Hindlimb muscle (tissue), 1 donor: ENCODE measurements at places on chromosomes 1 and 21.

GRCh38 chr1:97906567-97907241, 14.1 kb downstream of the DPYD start:
- DNase-seq: no peak

DNA sequence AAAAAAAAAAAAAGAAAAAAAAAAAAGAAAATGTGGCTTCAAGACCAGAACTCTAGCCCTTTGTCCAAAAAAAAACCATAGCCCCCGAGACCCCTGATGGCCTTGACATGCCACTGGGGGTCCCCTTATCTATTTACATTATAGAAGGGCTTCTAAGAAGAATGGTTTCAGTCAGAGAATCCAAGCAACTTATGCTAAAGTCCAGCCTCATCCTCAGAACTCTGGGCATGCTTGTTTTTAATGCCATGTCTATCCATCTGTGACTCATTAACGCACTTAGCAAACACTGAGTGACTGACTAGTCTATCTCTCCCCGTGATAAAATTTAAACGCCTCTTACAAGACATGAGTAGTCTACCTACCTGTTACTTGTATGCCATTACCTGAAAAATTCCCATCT, 29.3 kb downstream of the ERG start:
- DNase-seq: no peak

DNA sequence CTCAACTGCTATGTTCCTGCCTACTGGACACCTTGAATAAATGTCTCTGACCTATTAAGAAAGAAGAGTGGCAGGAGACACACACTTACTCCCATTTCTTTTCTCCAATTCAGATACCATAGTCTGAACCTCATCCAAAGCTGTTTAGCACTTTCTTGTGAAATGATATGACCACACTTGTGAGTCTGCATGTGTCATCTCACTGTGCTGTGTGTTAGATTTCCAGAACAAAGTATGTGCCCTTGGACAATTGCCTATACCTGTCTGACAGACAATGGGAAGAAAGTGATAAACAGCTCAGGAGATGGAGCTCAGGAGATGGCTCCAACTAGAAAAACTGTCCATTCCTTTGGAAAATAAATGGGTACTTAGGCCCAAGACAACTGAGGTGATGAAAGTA, 48.4 kb downstream of the USP48 start:
- no peak for DNase-seq

DNA sequence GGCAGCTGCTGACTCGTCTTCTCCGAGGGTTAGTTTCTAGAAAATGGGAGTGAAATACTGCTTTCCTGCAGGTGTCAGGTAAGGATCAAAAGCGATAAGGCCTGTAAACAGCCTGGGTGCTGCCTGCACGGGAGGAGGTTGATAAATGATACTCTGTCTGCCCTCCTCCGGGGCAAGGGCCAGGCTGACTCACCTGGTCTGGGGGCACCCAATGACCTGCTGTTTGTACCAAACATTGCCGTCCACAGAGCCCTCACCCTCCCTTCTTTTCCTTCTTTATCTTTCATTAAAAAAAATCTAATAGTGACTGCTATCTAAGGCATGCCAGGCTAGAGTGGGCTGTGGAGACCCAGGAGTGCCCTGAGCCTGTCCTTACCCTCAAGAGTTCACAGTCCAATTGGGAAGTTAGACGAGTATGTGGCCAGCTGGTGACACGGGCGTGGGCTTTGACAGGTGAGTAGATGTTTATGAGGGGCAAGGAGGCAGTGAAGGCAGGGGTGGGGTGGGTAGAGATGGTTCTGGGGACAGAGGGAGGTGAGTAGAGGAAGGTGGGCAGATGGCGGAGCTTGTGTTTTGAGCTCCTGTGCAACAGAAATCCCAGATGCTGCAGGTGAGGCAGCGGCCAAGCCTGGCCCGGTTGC, 16.2 kb downstream of the EDN2 start:
- DNase-seq: no peak

- no peak for DNase-seq
These were observed 2.8 kb upstream of the SLC2A1 start for GRCh38 chr1:42961312-42962091.

- DNase-seq: no peak
These were observed 601 bp downstream of the CEPT1 start for GRCh38 chr1:111140680-111140967.

- DNase-seq: no peak
These were observed 6.8 kb upstream of the EPS8L3 start for GRCh38 chr1:109770331-109771095.

DNA sequence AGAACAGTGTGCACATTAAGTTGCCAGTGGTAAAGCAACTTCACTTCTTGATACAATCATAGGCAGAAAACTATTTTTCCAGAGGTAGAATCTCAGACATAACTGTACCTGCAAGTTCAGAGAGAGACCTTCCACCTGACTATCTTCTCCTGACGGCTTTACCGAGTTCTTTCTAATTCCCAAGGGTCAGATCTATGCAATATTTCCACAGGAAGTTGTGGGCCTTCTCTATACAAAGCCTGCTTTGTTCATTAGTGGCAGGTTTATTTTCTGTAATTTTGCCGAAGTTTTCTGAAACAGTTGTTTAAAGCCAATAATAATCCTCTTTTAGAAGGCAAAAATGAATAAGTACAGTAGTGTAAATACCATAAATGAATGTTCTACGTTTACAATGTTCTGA, 58.2 kb upstream of the RCC1 start:
- DNase-seq: no peak

DNA sequence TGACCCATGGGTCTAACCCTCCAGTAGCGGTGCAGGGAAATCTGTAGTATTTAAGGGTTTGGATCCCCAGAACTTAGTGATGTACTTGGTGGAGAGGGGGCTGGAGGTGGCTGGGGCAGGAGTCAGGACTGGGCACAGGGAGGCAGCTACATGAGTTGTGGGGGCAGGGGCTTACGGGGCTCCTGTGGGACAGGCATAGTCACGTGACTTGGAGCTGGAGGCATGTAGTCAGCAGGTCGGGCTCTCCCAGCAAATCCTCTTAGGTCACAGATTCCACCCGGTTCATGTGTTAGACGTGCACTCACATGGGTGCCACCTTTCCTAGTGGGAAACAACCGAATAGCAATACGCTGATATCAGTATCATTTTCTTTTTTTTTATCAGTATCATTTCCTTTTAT, 112.1 kb downstream of the PCP4 start:
- no peak for DNase-seq

DNA sequence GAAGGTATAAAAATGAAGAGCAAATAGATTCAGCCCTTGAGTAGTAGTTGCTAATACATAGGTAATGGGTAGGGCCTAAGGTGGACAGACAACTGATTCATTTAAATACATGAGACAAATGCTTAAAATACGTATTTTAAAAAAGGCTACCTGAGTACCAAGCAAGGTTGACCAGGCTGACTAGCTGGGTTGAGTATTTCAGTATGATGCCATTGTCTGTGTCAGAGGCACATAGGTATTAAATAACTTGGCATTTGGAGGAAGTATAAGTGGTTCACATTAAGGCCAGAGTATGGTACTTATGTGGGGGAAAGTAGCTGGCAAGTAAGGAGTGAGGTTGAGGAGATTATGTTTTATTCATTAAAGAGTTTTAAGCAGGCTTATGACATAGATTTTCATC, 19.4 kb downstream of the NEK7 start:
- no peak for DNase-seq

- DNase-seq: no peak
These were observed 108.8 kb upstream of the GRIK1 start for GRCh38 chr21:30048570-30048969.
